Activated T-helper 1 cell treated with anti-CD3 and anti-CD28 coated beads, Interleukin-12 subunit alpha, Interleukin-12 subunit beta, Interleukin-2, Interleukin-4 antibody, amounts not matched to agents 30 ng/mL and 10 ng/mL and 1 ng/mL, durations not matched to agents 14 hours and 24 hours and 36 hours (primary cell): ENCODE measurements at places on chromosomes 4 and X. TPM values are rescaled to one million over a fixed set of nuclear protein-coding genes. Genes with fewer than 3 reads are reported as not detected.

The VCX2 gene
- not detected in 2 replicates for total RNA-seq

The FAT4 gene
- total RNA-seq: not detected in 2 replicates

The NOX1 gene
- total RNA-seq: not detected in 2 replicates

The GPR78 gene
- total RNA-seq: not detected in 2 replicates

The PDLIM3 gene
- total RNA-seq: not detected in 2 replicates

The HAND2 gene
- total RNA-seq: not detected in 2 replicates

DNA sequence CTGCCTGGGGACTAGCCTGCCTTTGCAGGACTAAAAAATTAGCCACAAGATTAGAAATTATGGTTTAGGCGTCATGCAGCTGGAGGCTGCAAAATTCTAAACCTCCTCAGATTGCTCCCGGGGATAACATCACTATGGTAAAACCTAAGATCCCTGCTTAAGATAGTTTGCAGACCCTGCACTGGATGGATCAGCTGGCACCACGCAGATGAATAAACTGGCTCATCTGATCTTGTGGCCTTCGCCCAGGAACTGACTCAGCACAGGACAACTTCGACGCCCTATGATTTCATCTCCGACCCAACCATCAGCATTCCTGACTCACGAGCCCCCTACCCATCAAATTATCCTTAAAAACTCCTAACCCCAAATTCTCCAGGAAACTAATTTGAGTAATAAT lies 482.4 kb downstream of the SPRY1 start:
- H3K36me3 ChIP-seq: no peaks in the 10 kb centered on the region
- H3K4me3 ChIP-seq: no peak overlapping the region
- H3K4me1 ChIP-seq: no peaks in the 10 kb centered on the region
- H3K27ac ChIP-seq: no peak overlapping the region
- H3K27me3 ChIP-seq: no peaks in the 10 kb centered on the region

- no peaks in the 10 kb centered on the region for H3K27me3 ChIP-seq
- no peak overlapping the region for H3K4me3 ChIP-seq
- peaks cover 10% of the 10 kb centered on the region for H3K36me3 ChIP-seq
- H3K27ac ChIP-seq: peak overlapping the region; percentile 64
- H3K4me1 ChIP-seq: peaks cover 48% of the 10 kb centered on the region
These were observed 142.0 kb upstream of the RBPJ start for GRCh38 chr4:26178854-26179253.

DNA sequence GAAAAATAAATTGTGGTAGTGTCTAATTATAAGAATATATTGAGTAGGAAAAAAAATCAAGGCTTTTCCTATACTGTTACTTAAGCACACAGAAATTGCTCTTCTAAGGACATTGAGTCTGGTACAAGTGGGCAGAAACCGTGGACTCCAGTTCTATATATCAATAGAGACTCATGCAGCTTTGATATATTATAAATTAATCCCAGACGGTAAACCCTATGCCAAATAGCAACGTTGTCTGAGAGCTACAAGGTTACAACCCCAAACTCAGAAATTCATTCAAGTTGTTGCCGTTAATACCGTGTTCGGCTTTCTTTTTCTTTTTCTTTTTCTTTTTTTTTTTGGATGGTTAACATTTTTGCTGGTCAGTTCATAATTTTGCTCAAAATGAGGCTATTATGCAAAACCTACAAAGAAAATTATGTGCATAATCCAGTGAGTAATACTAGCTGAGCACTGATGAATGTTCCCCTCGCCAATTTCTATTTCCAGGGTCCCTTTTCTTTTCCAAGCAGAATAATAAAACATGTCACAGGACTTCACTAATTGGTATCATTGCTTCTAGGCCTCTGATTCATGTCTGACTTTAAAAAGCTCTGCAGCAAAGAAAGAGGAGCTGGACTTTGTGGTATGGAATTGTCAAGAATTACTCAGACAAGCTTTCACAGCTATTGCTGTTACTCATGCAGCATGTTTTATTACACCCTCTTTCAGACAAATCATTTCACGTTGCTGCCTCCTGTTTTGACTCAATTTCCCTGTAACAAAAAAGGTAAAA lies 737.7 kb downstream of the NLGN4X start:
- H3K27ac ChIP-seq: no peak overlapping the region
- no peak overlapping the region for H3K4me3 ChIP-seq
- H3K27me3 ChIP-seq: no peaks in the 10 kb centered on the region
- no peaks in the 10 kb centered on the region for H3K4me1 ChIP-seq
- no peaks in the 10 kb centered on the region for H3K36me3 ChIP-seq

- H3K4me1 ChIP-seq: no peaks in the 10 kb centered on the region
- H3K4me3 ChIP-seq: no peak overlapping the region
- H3K36me3 ChIP-seq: no peaks in the 10 kb centered on the region
These were observed 28.9 kb downstream of the SLC25A5 start for GRCh38 chrX:119497185-119497584.

DNA sequence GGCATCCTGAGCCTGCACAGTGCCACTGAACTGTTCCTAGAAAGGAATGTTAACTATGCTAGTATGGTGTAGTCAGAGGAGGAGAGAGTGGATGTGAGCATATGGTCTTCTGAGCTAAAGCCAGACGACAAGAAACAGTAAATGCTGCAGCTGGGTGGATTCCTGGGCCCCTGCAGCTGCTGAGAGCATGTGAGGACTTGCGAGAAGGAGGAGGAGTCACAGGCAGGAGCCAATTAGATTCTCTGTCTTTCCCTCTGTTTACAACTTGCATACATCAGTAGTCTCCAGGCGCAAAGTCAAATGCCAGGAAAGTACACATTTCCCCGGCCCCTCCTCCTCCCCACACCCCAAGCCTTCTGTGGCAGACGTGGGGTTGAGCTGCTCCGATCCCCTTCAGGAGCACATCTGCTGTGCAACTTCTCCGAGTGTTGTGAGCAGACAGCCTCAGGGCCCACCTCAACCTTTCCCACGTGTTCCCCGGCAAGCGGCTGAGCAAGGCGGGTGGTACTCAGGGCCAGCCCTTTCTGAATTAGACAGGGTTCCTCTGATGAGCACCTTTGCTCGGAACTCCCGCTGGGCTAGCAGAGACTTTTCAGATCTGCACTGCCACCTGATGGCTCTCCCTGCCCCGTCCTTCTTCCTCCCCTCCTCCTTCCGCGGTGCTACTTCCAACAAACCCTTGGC lies 108.7 kb upstream of the ATP6AP2 start:
- H3K27ac ChIP-seq: peak overlapping the region; percentile 83
- peaks cover 32% of the 10 kb centered on the region for H3K4me1 ChIP-seq
- peaks cover 4% of the 10 kb centered on the region for H3K27me3 ChIP-seq

DNA sequence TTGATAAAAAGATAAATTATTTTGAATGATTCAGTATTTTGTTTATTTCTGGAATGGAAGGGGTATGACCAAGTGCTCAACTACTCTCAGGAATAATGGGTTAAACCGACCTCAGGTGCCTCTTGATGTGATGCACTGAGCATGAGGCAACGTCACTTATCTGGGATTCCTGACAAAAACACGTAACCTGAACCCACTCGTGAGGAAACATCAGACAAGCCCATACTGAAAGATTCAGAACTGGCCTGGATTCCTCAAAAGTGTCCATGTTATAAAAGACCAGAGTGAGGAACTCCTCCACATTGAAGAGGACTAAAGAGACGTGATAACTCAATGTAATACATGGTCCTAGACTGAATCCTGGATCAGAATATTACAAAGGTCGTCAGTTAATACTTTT lies 144.0 kb downstream of the FNIP2 start:
- peaks cover 1% of the 10 kb centered on the region for H3K36me3 ChIP-seq
- H3K4me3 ChIP-seq: no peak overlapping the region
- peaks cover 3% of the 10 kb centered on the region for H3K27me3 ChIP-seq
- no peak for DNase-seq
- H3K27ac ChIP-seq: no peak overlapping the region

GRCh38 chr4:112145326-112145789 lies at the start of gene FAM241A:
Gene FAM241A, plus strand, starts transcription at chr4:112145454. Its CDS starts 127 bp downstream, at chr4:112145581.
- H3K27ac ChIP-seq: peak within 1 kb of the TSS; percentile 97
- H3K4me3 ChIP-seq: peak within 1 kb of the TSS; percentile 98
- H3K27me3 ChIP-seq: no peaks in the 10 kb centered on the region
- H3K4me1 ChIP-seq: peaks cover 47% of the 10 kb centered on the region
- peak; percentile 80 for DNase-seq

GRCh38 chr4:73308286-73308685 lies 49.7 kb upstream of the ANKRD17 start:
- H3K36me3 ChIP-seq: no peaks in the 10 kb centered on the region
- no peak for DNase-seq
- no peak overlapping the region for H3K27ac ChIP-seq
